ENCODE measurements at places on chromosomes 3 and 15. TPM values are rescaled to one million over a fixed set of nuclear protein-coding genes. Genes with fewer than 3 reads are reported as not detected.

Gene LDHAL6B
- total RNA-seq = not detected

Gene TBC1D5
- total RNA-seq = 90.5 TPM

Gene ANKRD63
- total RNA-seq = not detected

DNA sequence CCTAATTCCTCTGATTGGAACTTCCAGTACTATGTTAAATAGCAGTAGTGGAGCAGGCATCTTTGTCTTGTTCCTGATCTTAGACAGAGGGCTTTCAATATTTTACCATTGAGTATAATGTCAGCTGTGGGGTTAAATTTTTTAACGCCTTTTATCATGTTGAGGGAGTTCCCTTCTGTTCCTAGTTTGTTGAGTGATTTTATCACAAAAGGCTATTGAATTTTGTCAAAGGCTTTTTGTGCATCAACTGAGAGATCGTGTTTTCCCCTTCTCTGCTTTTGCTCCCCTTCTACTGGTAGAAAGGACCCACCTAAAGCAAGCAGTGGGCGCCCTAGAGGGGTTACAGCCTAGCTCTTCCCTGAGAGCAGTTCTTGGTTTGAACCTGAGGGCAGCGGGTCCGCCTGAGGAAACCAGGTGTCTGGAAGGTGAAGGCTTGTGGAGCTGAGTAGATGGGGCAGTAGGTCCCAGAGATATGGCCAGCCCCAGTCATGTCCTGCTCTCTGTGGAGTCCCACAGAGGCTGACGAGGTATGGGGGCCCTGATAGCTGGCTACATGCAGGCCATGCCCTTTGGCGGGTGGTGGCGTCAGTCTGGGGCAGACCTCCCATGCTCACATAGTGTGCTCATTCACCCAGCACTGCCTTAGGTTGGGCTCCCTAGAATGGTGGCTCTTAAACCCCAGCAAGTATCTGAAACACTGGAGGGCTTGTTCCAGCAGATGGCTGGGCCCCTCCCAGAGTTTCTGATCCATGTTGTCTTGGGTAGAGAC lies 11.3 kb downstream of the HDAC11 start:
- no peak for DNase-seq

- no peak for DNase-seq
These were observed 258.1 kb upstream of the ROPN1 start for GRCh38 chr3:124250053-124250452.

GRCh38 chr3:195078891-195079440 lies 192.0 kb downstream of the XXYLT1 start:
- no peak for DNase-seq

DNA sequence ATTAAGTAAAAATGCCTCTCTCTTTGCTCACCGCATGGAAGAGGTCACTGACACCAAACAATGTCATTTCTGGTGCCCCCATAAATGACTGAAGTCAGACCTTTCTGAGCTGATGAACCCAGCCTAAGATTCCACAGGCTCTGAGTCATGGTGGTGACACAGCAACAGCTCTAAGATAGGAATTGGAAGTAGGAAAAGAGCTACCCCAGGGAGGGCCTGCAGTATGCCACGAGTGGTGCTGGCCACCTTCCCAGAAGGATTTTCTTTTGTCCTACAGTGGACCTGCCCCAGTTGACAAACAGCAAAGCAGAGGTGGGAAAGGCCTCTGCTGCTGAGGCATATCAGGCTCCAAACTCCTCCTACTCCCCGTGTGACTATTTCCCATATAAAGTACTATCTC lies 208.1 kb downstream of the MINAR1 start:
- no peak for DNase-seq

Data from OCI-LY7 (cell line).